Mucosa of gallbladder (tissue), 1 donor: ENCODE measurements at places on chromosomes 1 and 21. TPM values are rescaled to one million over a fixed set of nuclear protein-coding genes. Genes with fewer than 3 reads are reported as not detected.

Gene GUCA2B
- 7.9 TPM for total RNA-seq

Gene LCE1A
- not detected for total RNA-seq

- no peak for DNase-seq
These were observed 58.1 kb downstream of the PTP4A2 start for GRCh38 chr1:31879981-31880608.

DNA sequence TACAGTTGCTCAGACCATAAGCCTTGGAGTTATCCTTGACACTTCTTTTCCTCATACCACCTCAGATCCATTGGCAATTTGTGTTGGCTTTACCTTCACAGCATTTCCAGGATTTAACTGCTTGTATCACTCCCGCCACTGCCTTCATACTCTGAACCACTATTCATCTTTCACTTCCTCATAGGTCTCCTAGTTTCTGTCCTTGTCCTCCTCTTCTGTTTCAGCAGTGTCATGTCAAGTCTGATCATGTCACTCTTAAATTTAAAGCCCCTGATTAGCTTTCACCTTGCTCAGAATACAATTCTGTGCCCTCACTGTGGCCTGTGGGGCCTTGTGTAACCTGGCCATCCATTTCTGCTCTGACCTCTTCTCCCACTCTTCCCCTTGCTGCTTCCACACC, 34.7 kb upstream of the C1orf115 start:
- DNase-seq: no peak

GRCh38 chr1:111706921-111707320, 32.3 kb downstream of the INKA2 start:
- no peak for DNase-seq
